ENCODE measurements at places on chromosomes 7 and 10.

DNA sequence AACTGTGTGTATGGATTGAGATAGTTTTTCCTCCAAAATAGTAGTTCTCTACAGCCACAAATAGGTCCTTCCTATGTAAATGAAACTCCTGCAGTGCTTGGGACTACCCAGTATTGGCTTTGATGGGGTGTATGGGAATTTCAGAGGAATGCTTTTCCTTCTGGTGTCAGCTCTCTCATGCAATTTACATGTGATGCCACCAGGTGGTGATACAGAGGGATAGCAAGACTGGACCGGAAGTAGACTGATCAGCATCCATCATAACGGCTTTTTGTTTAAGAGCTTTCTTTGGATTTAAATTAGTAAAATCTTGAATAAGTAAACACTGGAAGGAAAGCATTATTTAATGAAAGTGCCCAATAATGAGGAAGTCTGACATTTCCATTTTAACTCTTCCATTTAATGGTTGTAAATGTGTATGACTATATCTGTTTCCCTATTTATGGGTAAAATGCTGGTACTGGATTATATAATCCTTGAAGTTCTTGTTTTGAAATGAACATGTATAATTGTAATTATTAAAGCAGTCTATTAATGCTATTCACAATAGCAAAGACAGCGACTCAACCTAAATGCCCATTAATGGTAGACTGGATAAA lies 22.7 kb downstream of the DYNC1I1 start:
- DNase-seq, result no peak

GRCh38 chr10:32954080-32954479 lies 4.0 kb downstream of the ITGB1 start:
- DNase-seq, result peak; percentile 46

- DNase-seq, result no peak
Measured at GRCh38 chr10:110455446-110455845, 42.3 kb upstream of the DUSP5 start.

GRCh38 chr7:19099924-19100323 lies 17.5 kb downstream of the TWIST1 start:
- no peak for DNase-seq

- DNase-seq, result no peak
Measured at GRCh38 chr10:29377333-29377961, 88.6 kb downstream of the LYZL1 start.

DNA sequence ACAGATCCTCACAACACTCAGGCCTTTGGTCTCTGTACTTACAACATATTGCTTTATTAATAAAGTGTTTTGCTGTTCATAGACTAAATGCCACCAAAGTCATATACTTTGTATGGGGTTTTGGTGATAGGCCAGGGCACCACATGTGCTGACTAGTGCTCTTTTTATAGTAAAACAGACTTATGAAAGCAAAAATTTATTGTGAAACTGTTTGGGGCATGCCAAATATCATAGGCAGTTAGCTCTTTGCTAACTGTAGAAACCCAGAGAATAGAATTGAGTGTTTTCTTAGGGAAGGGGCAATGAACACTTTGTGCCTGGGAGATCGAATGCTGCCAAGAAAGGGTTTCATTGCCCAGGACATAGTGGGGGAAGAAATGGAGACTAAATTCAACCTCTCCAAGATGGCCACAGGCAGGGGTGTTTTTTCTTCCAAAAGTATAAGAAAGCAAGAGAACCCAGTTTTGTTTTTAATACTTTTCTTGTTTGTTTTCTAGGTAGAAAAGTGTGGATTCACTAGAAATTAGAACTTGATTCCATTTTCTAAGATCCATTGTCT lies 142.7 kb downstream of the TRIL start:
- no peak for DNase-seq

GRCh38 chr10:2924431-2924830 lies 142.9 kb upstream of the PFKP start:
- no peak for DNase-seq

DNA sequence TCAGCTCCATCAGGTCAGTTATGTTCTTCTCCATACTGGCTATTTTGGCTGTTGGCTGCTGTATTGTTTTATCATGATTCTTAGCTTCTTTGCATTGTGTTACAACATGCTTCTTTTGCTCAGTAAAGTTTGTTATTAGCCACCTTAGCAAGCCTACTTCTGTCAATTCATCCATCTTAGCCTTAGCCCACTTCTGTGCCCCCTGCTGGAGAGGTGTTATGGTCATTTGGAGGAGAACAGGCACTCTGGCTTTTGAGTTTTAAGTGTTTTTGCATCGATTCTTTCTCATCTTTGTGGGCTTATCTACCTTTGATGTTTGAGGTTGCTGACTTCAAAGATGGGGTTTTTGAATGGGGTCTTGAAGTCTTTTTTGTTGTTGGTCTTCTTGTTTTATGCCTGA lies 204.6 kb upstream of the FOXP2 start:
- DNase-seq, result no peak

- no peak for DNase-seq
Measured at GRCh38 chr10:128489324-128490247, 363.4 kb upstream of the MKI67 start.

DNA sequence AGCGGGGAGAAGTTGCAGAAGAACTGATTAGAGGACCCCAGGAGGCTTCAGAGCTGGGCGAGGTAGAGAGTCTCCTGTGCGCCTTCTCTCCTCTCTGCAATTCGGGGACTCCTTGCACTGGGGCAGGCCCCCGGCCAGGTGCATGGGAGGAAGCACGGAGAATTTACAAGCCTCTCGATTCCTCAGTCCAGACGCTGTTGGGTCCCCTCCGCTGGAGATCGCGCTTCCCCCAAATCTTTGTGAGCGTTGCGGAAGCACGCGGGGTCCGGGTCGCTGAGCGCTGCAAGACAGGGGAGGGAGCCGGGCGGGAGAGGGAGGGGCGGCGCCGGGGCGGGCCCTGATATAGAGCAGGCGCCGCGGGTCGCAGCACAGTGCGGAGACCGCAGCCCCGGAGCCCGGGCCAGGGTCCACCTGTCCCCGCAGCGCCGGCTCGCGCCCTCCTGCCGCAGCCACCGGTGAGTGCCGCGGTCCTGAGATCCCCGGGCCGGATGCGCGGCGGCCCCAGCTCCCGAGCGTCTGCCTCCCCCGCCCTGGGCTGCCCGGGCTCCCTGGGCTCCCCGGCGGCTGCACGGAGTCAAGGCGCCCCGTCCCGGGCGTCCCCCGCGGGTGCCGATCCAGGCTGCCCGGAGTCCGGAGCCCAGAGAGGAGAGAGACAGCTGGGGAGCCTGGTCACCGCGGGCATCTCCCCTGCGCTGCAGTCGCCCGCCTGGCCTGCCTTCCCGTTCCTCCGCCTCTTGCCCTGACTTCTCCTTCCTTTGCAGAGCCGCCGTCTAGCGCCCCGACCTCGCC lies at the start of gene PLAU:
Gene PLAU (plus strand): TSS at position 369 of the 789 bp plus-strand sequence. CDS start 424 bp downstream, outside the sequence.
- DNase-seq, result peak; percentile 33

- no peak for DNase-seq
Measured at GRCh38 chr7:51024867-51025266, 242.2 kb upstream of the GRB10 start.

DNA sequence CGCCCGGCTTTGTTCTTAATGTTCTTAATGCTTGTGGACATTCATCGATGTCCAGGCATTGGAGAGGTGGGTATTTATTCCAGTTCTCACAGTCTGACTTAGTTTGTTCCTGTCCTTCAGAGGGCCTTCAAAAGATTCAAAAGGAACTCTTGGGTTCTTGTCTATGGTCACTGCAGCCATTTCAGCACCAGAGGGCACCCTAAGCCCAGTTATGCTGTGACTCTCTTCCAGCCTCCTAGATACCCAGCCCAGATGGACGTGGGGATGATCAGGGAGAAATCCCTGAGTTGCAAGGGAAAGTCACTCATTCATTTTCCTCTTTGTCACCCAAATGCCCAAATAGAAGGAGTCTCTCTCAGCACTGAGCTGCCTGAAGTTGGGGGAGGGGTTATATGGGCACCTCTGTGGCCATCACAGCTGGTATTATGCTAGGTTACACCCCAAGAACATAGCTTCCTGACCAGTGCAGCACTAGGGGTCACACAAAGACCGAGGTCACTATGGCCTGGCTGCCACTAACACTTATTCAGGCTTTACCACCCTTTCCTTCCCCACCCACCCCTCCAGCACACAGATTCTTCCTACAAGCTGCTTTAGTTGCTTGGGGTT lies 26.5 kb upstream of the CCDC126 start:
- DNase-seq, result peak; percentile 65

- DNase-seq, result peak; percentile 56
Measured at GRCh38 chr7:74269757-74270277, 15.6 kb upstream of the RFC2 start.

DNA sequence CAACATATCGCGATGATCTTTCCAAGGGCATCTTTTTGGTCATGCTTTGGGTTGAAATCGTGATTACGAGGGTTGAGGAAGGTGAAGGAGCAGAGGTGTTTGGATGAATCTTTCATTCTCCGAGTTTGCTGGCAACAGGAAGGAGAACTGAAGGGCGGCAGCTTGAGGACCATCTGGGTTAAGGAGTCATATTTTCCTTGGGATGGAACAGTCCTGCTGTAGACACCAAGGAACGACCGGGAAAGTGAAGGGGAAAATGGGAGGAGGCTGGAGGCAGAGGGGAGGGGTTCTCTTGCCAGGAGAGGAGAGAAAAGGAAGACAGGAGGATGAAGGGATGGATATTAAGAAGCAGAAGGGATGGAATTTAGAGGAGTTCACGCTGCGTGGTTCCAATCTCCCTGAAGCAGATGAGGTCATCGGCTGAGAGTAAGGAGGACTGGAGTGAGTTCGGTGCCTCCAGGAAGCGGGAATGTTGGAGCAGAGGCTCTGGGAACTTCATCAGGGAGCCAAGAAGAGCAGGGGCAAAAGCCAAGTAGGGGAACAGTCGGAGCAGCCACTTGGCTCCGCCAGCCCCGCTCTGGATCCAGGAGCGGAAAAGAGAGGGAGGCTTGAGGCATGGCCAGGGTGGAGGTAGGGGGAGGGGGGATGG lies 116.6 kb upstream of the GALNT17 start:
- DNase-seq, result no peak

DNA sequence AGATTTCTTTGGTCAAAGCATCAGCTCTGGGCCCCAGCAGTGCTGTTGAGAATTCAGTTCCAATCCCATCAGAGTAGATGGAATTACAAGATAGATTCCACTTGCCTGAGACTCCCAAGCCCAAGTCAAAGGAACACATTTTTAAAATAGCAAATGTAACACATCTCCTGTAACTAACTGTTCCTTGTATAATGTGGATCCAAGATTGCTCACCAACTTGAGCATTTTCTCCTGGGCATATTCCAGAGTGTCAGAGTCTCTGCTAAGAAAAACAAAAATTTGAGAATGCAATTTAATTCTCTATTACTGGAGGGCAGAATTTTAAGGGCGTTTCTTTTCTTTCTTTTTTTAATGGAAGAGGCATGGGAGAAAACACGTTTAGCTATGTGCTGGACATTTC lies 136.7 kb downstream of the NEBL start:
- DNase-seq, result no peak

DNA sequence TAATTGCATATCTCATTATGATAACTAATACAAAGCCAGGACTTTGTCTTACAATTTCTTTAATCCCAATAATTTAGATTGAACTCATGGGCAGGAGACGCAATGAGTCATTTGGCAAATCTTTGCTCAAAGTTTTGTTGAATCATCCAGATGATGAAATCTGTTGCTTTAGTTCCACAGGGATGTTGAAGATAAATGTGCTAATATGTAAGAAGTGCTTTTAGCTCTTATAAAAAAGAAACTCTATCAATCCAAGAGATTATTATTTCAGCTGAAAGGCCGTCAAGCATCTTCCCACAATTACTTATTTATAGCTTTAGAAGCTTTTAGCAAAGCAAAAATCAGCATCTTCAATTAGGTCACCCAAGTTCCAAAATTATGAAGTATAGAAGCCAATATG lies 36.8 kb upstream of the ANK3 start:
- DNase-seq, result no peak

DNA sequence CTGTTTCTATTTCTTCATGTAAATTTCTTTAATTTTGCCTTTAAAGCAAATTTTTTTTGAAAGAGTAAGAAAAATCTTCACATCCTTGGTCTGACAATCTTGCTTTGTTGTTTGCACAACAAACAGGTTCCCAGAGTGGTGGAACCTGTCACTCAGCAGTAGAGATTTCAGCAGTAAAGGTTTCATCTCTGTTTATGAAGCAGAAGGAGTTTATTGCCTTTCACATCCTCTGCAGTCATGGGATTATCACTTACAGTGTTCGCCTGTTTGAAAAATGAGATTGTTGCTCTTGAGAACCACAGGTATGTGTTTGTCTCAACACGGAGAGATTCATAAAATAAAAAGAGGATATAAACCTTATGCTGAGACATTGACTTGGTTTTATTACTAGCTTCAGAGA lies 342.6 kb downstream of the IPMK start:
- no peak for DNase-seq

- DNase-seq, result no peak
Measured at GRCh38 chr7:22305706-22306105, 51.2 kb downstream of the RAPGEF5 start.

Measured in CD4-positive, alpha-beta T cell treated with Interferon alpha-2 for 1 hour (primary cell).